ENCODE measurements at places on chromosomes 16 and 17.
A peak's percentile ranks its signal among the peaks of the same experiment; 100 is the strongest.

GRCh38 chr16:75112734-75113491 lies 3.7 kb downstream of the LDHD start:
- DNase-seq, result no peak

DNA sequence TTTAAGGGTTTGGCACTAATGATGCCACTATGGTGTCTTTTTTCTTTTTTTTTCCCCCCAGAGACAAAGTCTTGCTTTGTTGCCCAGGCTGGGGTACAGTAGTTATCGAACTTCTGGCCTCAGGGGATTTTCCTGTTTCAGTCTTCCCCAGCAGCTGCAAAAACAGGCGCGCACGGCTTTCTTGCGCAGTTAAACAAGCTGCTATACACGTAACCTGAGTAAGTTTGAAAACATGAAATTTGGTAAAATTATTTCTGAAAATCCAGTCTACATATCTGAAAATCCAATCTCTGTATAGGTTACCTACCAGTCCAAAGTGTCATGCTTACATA lies 11.8 kb downstream of the TEX14 start:
- no peak for DNase-seq

- DNase-seq, result no peak
Measured at GRCh38 chr16:47142821-47143676, 696 bp downstream of the NETO2 start.

DNA sequence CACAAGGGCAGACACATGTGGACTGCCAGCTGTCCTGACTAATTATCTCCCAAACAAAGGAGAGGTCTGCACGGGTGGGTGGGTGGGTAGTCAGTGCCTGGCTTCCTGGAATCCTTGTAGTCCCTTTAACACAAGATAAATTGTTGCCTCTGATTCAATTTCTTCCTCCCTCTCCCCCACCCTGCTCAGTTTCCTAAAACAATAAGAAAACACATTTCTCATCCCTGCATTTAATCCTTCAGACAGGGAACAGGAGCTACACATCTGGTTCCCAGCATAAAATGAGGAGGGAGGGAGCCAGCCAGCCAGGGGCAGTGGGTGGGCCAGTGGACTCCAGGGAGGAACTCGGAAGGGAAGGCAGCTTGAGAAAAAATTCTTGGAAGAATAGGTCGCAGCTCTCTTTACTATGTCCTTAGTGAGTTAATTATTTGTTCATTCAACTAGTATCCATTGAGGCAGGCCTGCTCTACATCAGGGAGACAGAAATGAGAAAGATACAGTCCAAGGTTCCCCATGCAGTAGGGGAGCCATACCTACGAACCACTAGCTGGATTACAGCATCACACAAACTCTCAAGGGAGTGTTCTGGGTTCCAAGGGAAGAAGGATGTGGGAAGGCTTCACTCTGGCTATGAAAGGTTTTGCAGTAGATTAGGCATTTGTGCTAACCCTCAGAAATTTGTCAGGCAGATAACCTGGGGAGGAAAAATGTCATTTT lies 58.3 kb downstream of the CCT6B start:
- DNase-seq, result no peak

DNA sequence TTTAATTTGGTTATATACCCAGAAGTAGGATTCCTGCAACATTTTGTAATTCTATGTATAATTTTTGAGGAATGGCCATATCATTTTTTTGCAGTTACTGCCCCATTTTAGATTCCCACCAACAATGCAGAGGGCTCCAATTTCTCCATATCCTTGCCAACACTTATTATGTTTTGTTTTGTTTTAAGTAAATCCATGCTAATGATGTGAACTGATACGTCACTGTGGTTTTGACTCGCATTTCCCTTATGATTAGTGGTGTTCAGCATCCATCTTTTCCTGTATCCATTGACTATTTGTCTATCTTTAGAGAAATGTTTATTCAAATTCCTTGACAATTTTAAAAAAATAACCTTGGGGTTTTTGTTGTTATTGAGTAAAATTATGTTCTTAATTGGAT lies 826.4 kb downstream of the CDH11 start:
- DNase-seq, result no peak

DNA sequence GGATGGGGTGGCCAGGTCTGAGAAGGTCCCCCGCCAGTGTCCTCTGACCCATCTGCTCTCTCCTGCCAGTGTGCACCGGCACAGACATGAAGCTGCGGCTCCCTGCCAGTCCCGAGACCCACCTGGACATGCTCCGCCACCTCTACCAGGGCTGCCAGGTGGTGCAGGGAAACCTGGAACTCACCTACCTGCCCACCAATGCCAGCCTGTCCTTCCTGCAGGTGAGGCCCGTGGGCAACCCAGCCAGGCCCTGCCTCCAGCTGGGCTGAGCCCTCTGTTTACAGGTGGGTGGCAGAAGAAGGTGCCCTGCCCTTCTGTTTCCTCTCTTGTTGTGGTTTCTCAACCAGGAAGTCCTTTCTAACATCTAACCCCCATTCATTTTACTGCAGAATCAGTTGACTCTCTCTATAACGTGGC lies 7.1 kb downstream of the ERBB2 start:
- no peak for DNase-seq

- DNase-seq, result no peak
Measured at GRCh38 chr17:31062346-31062745, 32.4 kb upstream of the NF1 start.

DNA sequence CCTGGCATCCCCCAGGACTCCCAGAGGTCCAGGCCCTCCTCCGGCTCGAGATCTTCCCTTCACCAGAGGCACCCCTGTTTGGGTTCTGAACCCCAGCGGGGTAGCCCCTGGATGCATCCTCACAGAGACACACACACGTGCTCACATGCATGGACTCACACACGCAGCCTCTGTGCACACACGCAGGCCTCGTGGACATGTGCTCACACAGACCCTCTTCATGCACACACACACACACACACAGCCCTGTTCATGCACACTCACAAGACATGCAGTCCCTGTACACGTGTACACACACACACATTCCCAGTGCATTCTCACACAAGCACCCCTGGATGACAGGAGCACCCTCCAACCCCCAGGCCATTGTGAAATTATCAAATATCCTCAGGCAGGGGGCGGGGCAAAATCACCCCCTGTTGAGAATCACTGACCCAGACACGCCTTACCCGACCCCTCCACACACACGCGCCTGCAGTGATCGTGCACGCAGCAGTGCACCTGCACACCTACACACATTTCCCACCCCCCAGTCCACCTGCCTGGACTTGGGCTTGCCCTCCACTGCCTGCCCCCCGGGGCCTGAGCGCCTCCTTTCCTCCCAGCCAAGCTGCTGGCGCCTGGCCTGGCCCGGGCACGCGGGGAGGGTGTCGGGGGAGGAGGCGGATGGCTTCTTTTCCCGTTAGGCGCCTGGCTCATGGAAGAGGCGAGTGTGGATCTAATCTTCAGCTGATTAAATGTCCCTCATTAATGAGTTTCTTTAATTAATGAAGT lies 62.6 kb downstream of the ENGASE start:
- DNase-seq, result no peak

GRCh38 chr17:63086483-63087185 lies 120.6 kb downstream of the TANC2 start:
- DNase-seq, result no peak

GRCh38 chr16:28607116-28607623 lies 2.7 kb downstream of the SULT1A1 start:
- DNase-seq, result no peak

DNA sequence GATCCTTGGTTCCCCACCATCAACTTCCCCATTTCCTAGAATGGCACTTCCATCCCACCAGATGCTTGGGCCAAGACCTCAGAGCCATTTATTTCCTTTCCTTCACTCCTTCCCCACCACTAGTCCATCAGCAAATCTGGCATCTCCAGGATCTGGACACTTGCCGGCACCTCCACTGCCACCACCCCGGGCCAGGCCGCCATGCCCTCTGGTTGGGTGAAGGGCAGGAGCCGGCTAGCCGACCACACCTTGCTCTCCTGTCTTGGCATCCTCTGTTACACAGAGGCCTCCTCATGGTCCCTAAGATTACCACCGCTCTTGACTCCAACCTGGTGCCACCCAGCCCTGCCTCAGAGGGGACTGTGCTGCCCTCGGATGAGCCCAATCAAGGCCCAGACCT lies 104.5 kb downstream of the RMI2 start:
- no peak for DNase-seq

GRCh38 chr17:1847191-1847590 lies 17.4 kb downstream of the RPA1 start:
- DNase-seq, result no peak

DNA sequence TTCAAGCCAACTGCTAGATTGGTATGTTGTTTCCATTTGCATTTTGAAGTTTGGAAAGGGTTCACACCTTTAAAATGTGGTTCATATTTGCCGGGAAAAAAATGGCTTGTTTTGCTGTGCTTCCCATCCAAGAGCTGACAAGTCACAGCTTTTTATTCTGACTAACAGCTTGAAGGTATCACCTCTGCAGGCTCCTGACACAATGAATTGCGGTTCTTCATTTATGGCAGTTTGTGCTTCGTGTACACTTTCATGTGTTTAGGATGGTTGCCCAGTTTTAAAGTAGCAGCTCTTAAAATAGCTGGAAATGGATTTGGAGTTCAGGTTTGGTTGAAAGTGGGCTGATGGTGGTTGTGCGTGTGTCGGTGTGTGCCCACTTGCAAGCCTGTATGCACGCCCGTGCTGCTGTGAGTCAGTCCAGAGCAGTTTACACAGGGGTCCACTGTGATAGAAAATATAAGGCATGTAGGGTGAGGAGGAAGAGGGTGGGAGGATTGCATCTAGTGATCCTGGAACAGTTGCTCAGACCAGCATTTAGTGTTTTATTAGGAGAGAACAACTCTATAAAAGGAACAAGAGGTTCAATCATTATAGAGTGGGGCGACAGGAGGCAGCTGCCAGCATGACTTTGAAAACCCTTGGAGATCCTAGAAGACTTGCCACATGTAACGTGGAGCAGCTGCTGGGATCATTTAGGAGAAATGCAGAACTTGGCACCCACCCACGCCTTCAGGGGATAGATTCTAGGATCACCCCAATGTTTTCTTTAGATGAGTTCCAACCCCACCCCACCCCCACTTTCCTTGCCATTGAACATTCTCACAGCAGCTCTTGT lies 108.0 kb upstream of the TBX2 start:
- DNase-seq, result no peak

GRCh38 chr17:64214950-64215349 lies 48.1 kb downstream of the TEX2 start:
- DNase-seq, result no peak

- no peak for DNase-seq
Measured at GRCh38 chr16:84360170-84360569, 8.2 kb upstream of the ATP2C2 start.

DNA sequence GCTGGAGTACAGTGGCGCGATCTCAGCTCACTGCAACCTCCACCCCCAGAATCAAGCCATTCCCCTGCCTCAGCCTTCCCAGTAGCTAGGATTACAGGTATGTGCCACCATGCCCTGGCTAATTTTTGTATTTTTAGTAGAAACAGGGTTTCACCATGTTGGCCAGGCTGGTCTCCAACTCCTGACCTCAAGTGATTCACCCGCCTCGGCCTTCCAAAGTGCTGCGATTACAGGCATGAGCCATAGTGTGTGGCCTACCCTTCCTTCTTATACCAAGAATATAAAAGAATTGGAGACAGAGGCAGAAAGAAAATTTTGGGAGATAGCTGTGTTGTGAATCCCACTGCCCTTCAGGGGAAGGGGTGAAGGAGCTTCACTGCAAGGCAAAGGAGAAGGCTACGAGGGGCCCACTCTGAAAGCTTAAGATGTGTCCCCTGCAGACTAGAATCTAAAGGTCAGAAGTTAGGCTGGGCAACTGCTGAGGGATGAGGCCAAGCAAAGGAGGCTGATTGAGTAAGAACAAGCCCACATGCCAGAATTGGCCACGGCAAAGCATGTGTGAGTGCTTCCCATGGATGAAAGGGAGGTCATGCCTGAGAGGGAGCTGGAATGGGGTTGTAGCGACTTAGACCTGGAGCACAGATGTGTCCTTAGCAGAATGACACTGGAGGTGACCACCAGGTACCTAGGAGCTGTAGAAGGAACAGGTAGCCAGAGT lies 8.4 kb upstream of the CRYBA1 start:
- no peak for DNase-seq

DNA sequence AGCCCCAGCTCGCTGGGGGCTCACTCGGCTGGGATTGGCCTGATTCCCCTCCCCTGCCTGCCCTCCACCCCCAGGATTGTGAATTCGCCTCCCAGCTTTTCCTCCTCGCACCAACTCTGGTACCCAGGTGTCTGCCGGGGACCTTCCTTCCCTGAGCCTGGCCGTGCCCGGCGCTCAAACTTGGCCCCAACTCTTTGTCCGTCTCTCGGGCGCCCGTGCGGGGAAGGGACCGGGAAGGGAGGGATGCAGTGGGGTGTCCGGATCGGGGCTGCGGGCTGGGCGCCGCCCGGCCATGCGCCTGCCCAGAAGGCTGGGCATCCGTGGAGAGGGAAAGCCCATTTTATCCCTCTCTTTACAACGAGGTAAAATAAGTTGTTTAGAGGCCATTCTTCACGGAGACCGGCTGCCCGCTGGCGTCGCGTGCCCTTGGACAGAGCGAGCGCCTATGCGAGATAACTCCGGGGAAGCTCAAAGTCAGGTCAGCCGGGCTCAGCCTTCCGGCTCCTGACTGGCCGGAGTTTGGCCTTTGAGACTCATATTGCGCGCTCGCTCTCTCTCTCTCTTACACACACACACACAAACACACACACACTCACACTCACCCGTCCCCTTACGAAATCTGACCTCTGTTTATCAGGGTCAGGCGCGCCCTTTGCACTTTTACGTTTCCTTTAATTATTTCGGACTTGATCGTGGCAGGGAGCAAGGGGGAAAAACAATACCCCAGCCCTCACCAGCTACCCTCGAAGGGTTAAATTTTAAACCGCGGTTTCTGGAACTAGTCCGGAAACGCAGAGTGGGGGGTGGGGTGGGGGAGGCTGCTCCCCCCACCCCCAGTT lies 774 bp upstream of the MAF start:
- DNase-seq, result no peak

DNA sequence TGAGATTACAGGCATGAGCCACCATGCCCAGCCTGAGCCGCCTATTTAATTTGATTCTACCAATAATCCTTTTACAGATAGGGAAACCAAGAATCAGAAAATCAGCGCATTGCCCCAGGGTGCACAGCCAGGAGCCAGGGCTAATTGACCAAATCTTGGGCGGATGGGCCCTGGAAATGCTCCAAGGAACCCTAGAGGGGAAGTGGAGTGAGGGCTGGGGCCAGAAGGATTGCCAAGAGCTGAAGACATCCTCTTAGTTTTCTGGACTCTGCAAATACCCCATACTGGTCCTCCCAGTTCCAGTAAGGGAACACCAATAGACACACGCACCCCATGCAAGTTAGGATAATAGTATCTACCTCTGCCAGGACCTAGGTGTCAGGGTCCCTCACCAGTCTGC lies 3.8 kb downstream of the FHOD1 start:
- DNase-seq, result no peak

DNA sequence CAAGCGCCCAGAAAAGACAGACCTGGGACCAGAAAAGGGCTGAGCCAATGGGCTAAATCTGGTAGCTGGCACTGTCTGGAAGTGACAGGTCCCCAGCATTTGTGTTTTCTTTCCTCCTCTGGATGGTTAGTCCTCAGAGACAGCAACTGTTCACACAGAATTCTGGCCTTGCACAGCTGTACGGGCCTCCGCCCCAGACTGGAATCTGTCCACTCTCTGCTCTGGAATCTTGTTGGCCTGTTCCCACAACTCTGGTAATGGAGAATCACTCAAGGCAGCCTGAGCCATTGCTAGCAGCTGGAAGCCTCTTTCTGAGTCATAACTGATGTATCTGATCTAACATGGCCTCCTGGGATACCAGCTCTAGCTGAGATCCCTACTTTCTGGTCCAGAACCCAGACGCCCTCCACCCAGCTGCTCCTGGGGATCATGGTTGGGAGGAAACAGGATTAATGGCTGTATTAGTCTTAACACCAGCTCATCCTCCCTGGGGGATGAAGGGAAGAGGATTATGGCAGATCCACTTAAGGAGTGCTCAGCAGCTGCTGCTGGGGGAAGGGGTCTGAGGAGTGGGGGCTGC lies 9.1 kb downstream of the ZNF668 start:
- DNase-seq, result peak; percentile 90

Data from BJ (cell line).